Stimulated activated CD4-positive, alpha-beta T cell treated with anti-CD3 and anti-CD28 coated beads, Interleukin-1b, Interleukin-23, amount 100 ng/mL, for 1 hour (primary cell): ENCODE measurements at places on chromosomes 13 and 19.

- DNase-seq = no peak
Observed at GRCh38 chr19:9847087-9847671, 12.1 kb downstream of the PIN1 start.

GRCh38 chr19:741506-742131 lies 9.3 kb upstream of the MISP start:
- DNase-seq = no peak

- DNase-seq = no peak
Observed at GRCh38 chr13:100563779-100564178, 24.8 kb downstream of the GGACT start.

GRCh38 chr13:102402290-102402689 lies 442 bp upstream of the FGF14 start:
- DNase-seq = no peak

GRCh38 chr19:51458051-51458645 lies at the start of gene SIGLEC8:
Gene SIGLEC8, minus strand, starts transcription at chr19:51458454. Its CDS starts 67 bp downstream, at chr19:51458387.
- no peak for DNase-seq

DNA sequence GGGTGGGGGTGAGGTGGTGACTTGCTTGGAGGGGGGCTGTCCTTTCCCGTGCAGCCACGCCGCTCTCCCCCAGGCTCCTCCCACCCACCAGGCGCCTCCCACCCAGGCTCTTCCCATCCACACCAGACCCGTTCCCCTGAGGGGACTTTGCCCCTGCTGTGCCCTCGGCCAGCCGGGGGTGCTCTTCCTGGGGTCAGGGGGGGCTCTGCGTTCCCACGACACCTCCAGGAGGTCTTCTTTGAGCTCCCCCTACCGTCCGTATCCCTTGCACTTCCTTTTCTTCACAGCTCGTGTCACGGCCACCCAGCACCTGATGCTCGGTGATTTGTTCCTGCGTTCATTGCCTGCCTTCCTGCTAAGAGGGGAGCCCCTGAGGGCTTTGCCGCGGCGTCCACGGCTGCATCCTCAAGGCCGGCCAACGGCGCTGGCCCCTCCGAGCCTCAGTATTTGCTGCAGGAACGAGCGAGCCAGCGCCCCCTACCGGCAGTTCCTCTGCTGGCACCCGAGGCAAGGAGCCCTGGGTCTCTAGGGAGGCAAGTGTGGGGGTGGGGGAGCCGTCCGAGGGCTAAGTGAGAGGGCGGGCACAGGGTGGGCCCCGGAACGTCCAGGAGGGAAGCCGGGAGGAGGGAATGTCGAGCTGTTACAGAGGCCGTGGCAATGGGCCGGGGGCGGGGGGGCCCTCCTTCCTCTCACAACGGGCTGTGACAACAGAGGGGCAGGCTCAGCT lies 11.8 kb downstream of the LRRC4B start:
- peak; percentile 24 for DNase-seq

DNA sequence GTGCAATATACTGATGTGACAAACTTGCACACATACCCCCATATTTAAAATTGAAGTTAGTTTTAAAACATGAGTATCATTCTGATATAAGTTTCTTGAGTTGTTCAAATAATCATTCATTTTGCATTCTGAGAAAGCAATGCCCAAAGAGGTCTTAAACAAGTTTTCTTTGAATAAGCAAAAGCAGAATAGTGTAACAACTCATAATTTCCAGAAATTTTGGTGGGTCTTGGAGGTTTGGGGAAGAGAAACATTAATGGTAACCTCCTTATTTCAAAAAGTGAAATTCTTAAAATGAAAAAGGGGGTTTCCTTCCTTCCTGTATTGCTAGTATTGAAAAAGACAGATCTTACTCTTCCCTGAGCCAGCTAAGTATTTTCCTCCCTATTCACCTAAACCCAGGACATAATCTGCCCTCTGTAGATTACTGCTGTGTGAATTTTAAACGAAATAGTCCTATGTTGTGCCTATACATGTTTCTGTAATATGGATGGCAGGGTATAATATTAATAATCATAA lies 30.4 kb downstream of the SLC25A15 start:
- DNase-seq = no peak

DNA sequence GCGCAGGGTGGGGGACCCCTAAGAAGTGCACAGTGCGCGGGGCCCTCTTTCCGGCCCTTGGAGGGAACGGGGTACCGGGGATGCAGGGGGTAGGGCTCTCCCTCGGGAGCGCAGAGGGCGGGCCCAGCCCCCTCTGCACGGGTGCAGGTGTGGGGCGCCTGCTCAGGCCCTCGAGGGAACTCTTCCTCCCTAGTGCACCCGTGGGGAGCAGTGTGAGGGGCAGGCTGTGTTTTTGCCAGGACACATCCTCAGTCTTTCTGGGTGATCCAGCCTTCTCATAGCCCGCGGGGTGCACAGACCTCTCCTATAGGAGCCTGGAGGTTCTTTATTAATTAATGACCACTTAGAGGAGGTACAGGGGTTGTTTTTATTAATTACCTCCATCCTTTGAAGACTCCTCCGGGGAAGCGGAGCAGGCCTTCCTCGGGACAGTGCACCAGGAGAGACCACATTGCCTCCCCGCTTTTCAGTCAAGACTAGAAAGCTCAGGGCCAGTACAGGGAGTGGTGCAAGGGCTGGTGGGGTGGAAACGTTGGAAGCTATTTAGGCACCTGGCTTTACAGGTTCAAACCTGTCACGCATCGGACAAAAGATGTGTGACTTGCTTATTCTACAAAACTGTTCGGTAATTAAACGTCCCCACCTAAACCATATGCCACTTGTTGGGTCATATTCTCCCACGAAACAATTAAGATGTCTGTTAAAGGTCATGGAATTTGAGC lies 598 bp upstream of the GJB6 start:
- DNase-seq = no peak

DNA sequence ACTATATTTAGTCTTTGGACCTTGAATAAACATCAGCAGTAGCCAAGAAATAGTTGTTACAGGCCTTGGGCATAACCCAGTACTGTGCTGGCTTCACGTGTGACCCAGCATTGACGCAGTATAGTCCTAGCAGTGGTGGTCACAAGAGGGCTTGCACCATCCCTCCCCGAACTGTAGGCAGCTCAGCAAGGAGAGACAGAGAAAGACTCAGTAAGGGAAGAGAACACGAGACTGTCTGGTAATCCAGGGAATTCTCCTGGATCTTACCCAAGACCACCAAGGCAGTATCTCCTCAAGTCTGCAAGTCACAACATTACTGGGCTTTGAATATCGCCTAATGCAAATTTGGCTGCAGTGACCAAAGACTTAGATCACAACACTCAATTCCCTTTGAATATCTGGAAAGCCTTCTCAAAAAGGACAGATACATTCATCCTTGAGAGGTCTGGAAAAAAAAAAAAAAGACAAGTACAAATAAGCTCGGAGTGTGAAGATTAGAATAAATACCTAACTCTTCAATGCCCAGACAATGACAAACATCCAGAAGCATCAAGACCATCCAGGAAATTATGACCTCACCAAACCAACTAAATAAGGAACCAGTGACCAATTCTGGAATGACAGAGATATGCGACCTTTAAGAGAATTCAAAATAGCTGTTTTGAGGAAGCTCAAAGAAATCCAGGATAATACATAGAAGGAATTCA lies 39.7 kb downstream of the CAB39L start:
- DNase-seq = no peak

DNA sequence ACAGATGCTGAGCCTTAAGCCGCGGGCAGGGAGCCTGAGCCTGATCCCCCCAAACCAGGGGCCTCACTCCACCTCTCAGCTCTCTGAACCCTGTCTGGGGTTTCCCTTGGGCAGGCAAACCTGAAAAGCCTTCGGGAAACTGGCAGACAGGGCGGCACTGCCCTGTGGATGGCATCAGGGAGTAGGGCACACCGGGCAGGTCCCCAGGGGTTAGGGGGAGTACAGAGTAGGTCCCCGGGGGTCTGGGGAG lies 9.7 kb downstream of the MKNK2 start:
- no peak for DNase-seq

GRCh38 chr19:34409189-34410164 lies 5.3 kb downstream of the PDCD2L start:
- no peak for DNase-seq

GRCh38 chr13:66407128-66407527 lies 823.0 kb downstream of the PCDH9 start:
- no peak for DNase-seq
